H9 (cell line): ENCODE measurements at places on chromosomes 6 and 20. TPM values are rescaled to one million over a fixed set of nuclear protein-coding genes. Genes with fewer than 3 reads are reported as not detected.

MATN4 gene
- 0.11 TPM in 1 of 2 replicates, not detected in the other for total RNA-seq

FAM184A gene
- total RNA-seq: 10.4 and 11.4 TPM in 2 replicates

ADGRB3 gene
- 0.22 and 0.37 TPM in 2 replicates for total RNA-seq

HNF4A gene
- total RNA-seq: 0.04 TPM in 1 of 2 replicates, not detected in the other
